CD14-positive monocyte (primary cell): ENCODE measurements at places on chromosomes 16 and 17.

DNA sequence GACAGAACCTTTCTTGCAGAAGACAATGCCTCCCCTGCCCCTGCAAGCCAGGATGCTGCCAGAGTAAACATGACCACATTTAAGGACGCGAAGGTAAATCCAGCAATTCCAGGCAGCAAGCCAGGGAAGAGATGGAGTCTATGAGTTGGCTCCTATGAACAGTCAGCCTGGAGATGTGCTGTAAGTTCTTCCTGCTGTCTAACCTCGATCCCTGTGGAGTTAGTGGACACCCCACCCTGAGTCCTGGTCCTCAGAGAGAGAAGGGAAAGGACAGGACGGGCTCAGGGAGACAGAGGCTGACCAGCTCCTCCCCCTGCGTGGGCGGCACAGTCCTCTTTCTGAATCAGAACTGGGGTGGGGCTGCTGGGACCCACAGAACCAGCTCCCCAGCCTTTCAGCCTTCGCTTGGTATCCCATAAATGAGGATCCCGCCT lies 24.9 kb downstream of the CDC42EP4 start:
- DNase-seq, result no peak

DNA sequence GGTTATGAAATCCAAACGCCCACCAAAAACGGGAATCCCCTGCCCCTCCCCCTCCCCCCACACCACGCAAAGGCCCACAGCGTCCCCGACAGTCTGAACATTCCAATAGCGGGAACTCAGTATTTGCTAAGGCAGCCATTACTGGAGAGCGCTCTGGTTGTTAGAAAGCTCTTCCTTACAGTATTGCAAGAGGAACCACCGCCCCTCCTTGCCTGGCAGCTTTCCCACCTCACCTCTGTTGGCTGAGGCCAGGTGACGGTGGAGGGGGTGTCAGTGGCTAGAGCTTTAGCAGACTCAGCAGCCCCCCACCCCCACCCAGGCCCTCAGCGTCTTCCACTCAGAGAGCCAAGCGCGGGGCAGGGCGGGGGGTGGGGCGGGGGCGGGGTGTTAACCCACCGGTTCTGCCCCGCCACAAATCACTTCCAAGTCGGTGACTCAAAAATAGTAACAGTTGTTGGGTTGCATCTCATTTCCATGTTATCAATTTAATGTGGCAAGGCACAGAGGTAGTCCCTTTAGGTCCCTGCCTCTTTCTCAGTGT lies 2.2 kb upstream of the PLEKHH3 start:
- no peak for DNase-seq

GRCh38 chr16:30534368-30535105 lies at the start of gene ZNF747:
TSS of gene ZNF747 (minus strand) at chr16:30534858. CDS start at chr16:30534679, 179 bp downstream.
- DNase-seq, result peak; percentile 81

GRCh38 chr16:84746231-84746630 lies 46.4 kb downstream of the USP10 start:
- no peak for DNase-seq
